ENCODE measurements at places on chromosomes 12 and 14.

DNA sequence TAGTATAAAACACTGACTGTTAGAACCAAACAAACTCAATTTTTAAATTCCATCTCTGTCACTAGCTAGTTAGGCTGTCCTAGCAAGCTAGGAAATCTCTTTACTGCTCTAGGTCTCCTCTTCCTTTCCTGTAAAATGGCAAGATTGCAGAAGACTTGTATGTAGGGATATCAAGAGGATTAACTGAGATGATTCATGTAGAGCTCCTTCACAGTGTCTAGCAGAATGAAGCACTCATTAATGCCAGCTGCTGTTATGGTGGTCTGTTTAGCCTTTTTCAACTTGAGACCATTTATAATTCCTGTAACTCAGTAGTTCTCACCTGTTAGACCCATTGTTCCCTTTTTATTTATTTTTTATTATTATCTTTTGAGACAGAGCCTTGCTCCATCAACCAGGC is 67.8 kb upstream of the KCNH3 start:
- DNase-seq: no peak
- H3K36me3 ChIP-seq: no peaks in the 10 kb centered on the region
- no peak overlapping the region for H3K4me3 ChIP-seq
- no peak overlapping the region for H3K27ac ChIP-seq
- no peaks in the 10 kb centered on the region for H3K4me1 ChIP-seq

DNA sequence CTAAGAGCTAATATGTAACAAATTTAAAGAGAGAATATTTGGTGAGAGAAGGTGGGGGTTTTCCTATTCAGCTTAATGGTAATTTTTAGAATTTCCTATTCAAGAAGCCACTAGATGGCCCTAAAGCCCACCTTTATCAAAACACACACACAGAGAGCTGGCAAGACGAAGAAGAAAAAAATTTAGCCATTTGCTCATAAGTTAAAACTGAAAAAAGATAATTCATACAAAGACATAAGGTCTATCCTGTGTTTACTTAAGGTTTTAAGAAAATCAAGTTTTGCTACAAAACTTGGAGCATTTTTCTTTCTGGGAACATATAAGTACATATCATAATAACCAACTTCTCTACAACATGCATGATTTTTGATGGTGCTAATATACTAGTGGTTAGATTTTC is 46.8 kb upstream of the PCED1B start:
- H3K36me3 ChIP-seq: no peaks in the 10 kb centered on the region
- H3K4me1 ChIP-seq: no peaks in the 10 kb centered on the region
- no peak overlapping the region for H3K27ac ChIP-seq
- H3K4me3 ChIP-seq: no peak overlapping the region
- DNase-seq: no peak
- no peaks in the 10 kb centered on the region for H3K27me3 ChIP-seq

GRCh38 chr12:132151145-132151765 is 7.0 kb downstream of the NOC4L start:
- no peak for DNase-seq
- H3K4me3 ChIP-seq: no peak overlapping the region
- no peaks in the 10 kb centered on the region for H3K27me3 ChIP-seq
- H3K36me3 ChIP-seq: peaks cover 9% of the 10 kb centered on the region
- H3K27ac ChIP-seq: no peak overlapping the region

- H3K36me3 ChIP-seq: peaks cover 7% of the 10 kb centered on the region
- H3K4me1 ChIP-seq: peaks cover 6% of the 10 kb centered on the region
- DNase-seq: no peak
- no peak overlapping the region for H3K4me3 ChIP-seq
Measured at GRCh38 chr12:117022465-117022864, 76.8 kb downstream of the TESC start.

GRCh38 chr12:24084800-24085199 is 135.3 kb upstream of the SOX5 start:
- H3K4me3 ChIP-seq: no peak overlapping the region
- DNase-seq: no peak
- no peaks in the 10 kb centered on the region for H3K4me1 ChIP-seq
- H3K36me3 ChIP-seq: no peaks in the 10 kb centered on the region
- no peak overlapping the region for H3K27ac ChIP-seq

DNA sequence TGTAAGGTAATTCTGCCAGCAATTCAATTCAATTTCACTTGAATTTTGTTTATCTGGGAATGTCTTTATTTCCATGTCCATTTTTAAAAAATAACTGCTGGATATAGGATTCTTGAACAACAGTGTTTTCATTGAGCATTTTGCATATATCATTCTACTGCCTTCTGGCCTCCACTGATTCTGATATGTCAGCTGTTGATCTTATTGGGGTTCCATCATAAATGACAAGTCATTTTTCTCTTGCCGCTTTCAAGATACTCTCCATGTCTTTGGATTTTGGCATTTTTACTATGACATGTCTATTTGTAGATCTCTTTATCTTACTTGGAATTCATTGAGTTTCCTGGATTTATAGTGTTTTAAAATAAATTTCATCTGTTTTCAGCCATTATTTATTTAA is 180.5 kb upstream of the LMNTD1 start:
- no peak overlapping the region for H3K27ac ChIP-seq
- no peaks in the 10 kb centered on the region for H3K36me3 ChIP-seq
- no peak overlapping the region for H3K4me3 ChIP-seq
- no peaks in the 10 kb centered on the region for H3K27me3 ChIP-seq
- H3K4me1 ChIP-seq: no peaks in the 10 kb centered on the region

DNA sequence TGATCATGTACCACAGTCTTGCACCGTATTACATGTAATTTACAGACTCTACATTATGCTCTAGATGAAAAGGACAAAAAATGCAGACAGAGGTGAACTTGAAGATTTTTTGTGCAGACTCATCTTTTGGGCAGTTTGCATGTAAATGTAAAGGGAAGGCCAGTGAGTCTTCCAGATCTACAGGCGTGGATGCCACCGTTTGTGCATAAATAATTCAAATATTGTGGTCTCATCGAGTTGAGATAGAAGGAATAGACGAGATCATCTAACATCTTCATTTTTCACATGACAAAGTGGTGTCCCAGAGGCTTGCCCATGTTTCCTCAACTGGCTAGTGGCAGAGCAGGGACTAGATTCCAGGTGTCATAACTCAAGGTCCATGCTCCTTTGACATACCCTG is 125.2 kb downstream of the ALX1 start:
- no peaks in the 10 kb centered on the region for H3K36me3 ChIP-seq
- no peak for DNase-seq
- H3K4me1 ChIP-seq: no peaks in the 10 kb centered on the region
- H3K4me3 ChIP-seq: no peak overlapping the region
- no peaks in the 10 kb centered on the region for H3K27me3 ChIP-seq
- H3K27ac ChIP-seq: no peak overlapping the region

- H3K4me3 ChIP-seq: no peak overlapping the region
- H3K27ac ChIP-seq: no peak overlapping the region
- H3K27me3 ChIP-seq: no peaks in the 10 kb centered on the region
- peaks cover 6% of the 10 kb centered on the region for H3K4me1 ChIP-seq
- no peaks in the 10 kb centered on the region for H3K36me3 ChIP-seq
Measured at GRCh38 chr12:116074686-116075085, 202.8 kb downstream of the MED13L start.

GRCh38 chr12:1724250-1724649 is 33.4 kb downstream of the ADIPOR2 start:
- H3K36me3 ChIP-seq: peaks cover 2% of the 10 kb centered on the region
- H3K4me3 ChIP-seq: no peak overlapping the region
- peak overlapping the region; percentile 1 for H3K27ac ChIP-seq

GRCh38 chr12:47912556-47912955 is 7.8 kb upstream of the VDR start:
- H3K27ac ChIP-seq: no peak overlapping the region
- no peaks in the 10 kb centered on the region for H3K4me1 ChIP-seq
- H3K27me3 ChIP-seq: peaks cover 35% of the 10 kb centered on the region
- DNase-seq: no peak

GRCh38 chr14:54564071-54564867 is 2.7 kb upstream of the SAMD4A start:
- no peak overlapping the region for H3K27ac ChIP-seq
- H3K27me3 ChIP-seq: peaks cover 36% of the 10 kb centered on the region
- H3K4me3 ChIP-seq: peak overlapping the region; percentile 84
- peaks cover 6% of the 10 kb centered on the region for H3K36me3 ChIP-seq

DNA sequence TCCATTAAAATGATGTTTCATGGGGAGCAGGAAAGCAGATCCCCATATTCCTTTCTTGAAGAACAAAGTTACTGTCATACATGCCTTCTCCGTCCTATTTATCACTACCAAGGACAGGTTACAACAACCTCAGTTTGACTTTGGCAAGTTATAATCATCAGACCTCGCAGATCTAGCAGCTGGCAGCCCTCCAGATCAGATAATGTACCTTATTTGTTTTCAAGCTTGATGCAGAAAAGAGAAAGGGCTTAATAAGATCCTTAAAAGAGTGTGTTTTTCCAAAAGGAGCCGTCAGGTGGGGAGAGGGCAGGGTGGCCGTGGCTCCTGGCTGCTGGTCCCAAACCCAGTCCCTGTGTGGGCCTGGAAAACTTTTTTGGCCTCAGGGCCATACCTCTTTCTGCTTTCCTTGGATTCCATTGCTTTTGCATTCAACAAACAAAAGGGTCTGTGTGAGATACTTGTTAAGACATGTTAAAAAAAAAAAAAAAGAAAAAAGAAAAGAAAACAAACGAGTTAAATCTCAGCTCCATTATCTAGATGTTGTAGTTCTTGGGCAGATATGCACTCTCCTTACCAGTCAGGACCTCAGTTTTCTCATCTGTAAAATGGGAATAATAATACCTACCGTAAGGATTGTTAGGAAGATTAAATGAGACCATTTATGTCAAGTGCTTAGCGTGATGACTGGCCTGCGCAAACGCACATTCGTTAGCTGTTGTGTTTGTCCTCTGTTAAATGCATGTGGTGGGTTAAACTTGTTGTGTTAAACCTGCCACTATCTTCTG is 64.6 kb downstream of the B4GALNT3 start:
- H3K27ac ChIP-seq: no peak overlapping the region
- H3K4me3 ChIP-seq: no peak overlapping the region
- no peaks in the 10 kb centered on the region for H3K36me3 ChIP-seq
- no peak for DNase-seq
- peaks cover 6% of the 10 kb centered on the region for H3K27me3 ChIP-seq
- peaks cover 12% of the 10 kb centered on the region for H3K4me1 ChIP-seq

DNA sequence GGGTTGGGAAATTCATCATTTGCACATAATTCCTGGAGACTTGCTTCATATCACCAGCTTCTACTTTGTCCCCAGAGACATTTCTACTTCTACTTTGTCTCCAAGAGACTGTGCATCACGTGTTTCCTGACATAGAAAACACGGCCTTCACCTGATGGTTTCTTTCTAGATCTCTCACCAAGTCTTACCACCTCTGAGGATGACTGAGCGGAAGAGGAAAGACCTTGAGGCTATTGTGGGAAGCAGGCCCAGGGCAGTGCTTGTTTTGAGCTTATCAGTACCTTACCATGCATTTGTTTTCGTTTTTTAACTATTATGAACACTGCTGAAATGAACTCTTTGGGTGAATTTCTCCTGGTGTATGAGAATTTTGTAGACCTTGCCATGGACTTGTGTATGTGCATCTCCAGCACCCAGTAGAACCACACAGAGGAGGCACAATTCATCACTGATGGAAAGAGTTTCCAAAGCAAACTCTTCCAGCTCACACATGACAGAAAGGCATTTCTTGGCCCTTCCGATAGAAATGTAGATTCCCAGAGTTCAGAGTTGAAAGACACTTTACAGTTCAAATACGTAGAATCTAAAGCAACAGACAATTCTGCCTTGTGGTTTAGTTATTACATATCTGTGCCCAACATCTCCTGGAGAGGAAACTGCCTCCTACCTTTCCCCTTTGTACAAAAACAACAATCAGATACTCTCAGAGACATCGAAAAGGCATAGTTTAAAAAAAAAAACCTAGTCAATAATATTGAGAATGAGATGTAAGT is 434.7 kb downstream of the FUT8 start:
- H3K4me1 ChIP-seq: peaks cover 53% of the 10 kb centered on the region
- H3K27ac ChIP-seq: peak overlapping the region; percentile 91
- peaks cover 3% of the 10 kb centered on the region for H3K36me3 ChIP-seq
- no peaks in the 10 kb centered on the region for H3K27me3 ChIP-seq
- peak overlapping the region; percentile 73 for H3K4me3 ChIP-seq
- peak; percentile 73 for DNase-seq

DNA sequence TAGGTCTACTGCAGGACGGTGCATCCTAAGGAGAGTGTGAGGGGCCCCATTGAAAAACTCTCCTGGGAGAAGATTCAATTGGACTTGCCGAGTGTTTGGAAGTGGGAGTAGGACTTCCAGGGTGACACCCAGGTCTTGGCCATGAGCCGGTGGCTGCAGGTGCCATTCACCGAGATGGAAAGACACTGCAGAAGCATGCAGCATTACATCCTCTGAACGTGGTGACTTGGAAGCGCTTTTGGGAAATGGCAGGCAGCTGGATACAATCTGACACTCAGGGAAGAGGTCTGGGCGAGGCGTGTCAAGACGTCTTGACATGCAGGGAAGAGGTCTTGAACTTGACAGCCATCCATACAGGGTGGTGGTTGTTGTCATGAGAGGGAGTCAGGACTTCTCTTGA is 126.9 kb downstream of the PAPOLA start:
- no peak for DNase-seq
- H3K27me3 ChIP-seq: peaks cover 5% of the 10 kb centered on the region
- no peaks in the 10 kb centered on the region for H3K36me3 ChIP-seq
- H3K4me3 ChIP-seq: no peak overlapping the region
- no peak overlapping the region for H3K27ac ChIP-seq
- H3K4me1 ChIP-seq: no peaks in the 10 kb centered on the region

DNA sequence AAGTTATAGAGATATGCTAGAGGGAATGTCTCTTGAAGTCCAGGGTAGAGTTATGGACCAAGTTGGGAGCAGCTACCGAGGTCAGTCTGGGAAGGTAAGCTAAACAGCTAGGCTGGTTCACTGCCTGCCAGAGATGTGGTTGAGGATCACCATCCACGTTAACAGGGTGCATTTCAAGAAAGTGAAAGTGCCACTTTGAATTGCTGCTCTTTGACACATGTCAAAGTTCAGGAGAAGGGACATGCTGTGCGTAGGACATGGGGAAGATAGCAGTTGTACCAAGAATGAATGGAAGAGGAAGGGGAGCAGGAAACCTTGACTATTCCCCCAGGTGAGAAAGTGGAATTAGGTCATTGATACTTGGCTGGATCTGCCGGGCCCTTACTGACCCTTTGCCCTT is 49.5 kb downstream of the MAX start:
- peaks cover 7% of the 10 kb centered on the region for H3K4me1 ChIP-seq
- peaks cover 8% of the 10 kb centered on the region for H3K36me3 ChIP-seq
- no peak for DNase-seq
- no peak overlapping the region for H3K27ac ChIP-seq
- no peak overlapping the region for H3K4me3 ChIP-seq

DNA sequence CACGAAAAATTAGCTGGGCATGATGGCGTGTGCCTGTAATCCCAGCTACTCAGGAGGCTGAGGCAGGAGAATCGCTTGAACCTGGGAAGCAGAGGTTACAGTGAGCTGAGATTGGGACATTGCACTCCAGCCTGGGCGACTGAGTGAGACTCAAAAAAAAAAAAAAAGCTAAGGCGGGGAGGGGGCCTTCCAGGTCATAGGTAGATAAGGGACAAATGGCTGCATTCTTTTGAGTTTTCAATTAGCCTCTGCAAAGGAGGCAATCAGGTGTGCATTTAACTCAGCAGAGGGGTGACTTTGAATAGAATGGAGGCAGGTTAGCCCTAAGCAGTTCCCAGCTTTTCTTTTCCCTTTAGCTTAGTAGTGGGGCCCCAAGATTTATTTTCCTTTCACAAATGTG is 743 bp upstream of the AACS start:
- DNase-seq: no peak
- peaks cover 22% of the 10 kb centered on the region for H3K4me1 ChIP-seq
- peak overlapping the region; percentile 68 for H3K4me3 ChIP-seq
- no peaks in the 10 kb centered on the region for H3K27me3 ChIP-seq
- peak overlapping the region; percentile 7 for H3K27ac ChIP-seq
- no peaks in the 10 kb centered on the region for H3K36me3 ChIP-seq

Data from central memory CD8-positive, alpha-beta T cell (primary cell).